ENCODE measurements at places on chromosomes 12 and 14.

DNA sequence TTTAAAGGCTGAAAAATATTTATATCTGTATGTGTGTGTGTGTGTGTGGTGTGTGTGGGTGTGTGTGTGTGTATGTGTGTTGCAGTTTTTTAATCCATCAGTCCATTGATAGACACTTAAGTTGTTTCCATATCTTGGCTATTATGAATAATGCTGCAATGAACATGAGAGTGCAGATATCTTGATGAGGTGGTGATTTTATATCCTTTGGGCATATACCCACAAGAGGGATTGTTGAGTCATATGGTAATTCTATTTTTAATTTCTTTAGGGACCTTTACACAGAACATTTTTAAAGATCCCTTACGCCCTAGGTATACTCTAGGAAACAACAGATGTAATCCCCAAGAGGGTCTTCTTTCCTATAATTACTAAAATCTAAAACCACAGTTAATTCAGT is 154.5 kb upstream of the CLEC14A start:
- DNase-seq = no peak

DNA sequence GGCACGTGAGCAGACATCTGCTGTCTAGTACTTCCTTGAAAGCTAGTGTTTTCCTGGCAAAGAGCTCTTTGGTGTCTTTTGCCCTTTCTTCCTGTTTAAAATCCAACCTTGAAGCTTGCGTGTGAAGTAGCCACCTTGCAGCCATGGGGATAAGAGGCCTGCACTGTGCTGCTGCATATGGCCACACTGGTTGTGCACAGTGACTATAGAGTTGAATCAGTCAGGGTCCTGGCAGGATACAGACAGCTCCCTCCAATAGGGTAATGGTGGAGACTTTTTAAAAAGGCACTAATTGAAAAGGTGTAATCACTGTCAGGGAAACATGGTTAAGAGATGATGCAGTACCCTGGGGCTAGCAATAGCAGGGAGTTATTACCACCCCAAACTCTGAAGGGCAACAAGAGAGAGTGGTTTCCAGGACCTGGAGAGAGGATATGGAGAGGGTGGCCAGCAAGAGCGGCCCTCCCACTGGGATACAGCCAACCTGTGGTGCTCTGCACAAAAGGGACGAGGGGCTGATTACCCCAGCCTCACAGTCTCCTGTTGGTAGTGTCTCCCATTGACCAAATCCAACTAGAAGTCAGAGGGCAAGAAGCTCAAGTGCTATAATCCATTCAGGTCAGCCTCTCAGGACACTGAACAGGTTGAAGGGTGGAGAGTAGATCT is 4.8 kb upstream of the GLT8D2 start:
- DNase-seq = peak; percentile 47

DNA sequence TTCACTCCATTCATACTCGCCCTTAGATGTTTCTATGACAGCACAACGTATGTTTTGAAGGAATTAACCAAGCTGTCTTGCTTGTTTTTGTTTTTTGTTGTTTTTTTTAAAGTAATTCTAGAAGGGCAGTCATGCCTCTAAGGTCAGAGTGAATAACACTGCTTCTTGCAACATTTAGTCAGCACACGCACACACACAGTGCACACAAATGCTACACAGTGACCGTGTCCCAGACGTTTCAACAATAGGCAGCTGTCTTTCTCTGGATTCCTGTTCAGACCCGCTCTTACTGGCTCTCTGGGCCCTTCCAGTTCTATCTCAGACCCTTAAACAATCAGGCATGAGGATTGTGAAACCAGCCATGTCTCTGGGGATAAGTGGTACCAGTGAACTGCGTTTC is 351.0 kb upstream of the FKBP4 start:
- no peak for DNase-seq

- no peak for DNase-seq
Observed at GRCh38 chr12:81303935-81304334, 226.1 kb downstream of the ACSS3 start.

DNA sequence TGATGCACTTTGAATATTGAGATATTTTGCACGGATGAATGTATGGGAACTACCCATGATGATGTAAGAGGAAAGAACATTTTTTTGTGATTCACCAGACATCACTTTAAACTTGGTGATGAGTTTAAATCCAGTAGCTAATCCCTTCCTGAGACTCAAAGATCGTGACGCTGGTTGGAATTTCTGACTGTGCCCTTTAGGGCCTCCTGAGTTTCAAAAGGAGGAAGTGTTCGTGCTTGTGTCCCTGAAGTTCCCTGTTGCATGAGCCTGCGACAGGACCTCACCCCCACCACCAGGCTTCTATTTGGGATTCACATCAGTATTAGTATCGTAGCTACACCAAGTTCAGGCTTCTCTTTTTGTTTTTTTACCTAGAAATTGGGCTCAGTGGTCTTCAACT is 18.6 kb upstream of the RIN3 start:
- DNase-seq = no peak

DNA sequence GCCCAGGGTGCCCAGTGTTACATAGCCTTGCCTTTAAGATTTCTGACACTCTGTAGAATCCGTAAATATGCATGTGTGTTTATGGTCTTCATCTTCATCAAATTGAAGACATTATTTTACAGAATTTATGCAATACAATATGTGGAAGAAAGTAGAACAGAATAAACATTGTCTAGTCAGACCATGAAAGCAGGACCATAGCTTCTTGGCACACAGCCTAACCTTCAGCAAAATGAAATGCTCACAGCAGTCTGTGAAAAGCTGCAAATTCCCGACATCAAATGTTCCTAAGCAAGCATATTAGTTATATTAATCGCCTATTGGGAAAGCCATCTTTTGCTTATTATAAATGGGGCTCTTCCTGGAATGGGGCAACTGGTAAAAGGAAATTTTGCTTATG is 111.3 kb upstream of the GARIN2 start:
- DNase-seq = no peak

GRCh38 chr12:104689635-104690034 is 232.9 kb downstream of the CHST11 start:
- no peak for DNase-seq

DNA sequence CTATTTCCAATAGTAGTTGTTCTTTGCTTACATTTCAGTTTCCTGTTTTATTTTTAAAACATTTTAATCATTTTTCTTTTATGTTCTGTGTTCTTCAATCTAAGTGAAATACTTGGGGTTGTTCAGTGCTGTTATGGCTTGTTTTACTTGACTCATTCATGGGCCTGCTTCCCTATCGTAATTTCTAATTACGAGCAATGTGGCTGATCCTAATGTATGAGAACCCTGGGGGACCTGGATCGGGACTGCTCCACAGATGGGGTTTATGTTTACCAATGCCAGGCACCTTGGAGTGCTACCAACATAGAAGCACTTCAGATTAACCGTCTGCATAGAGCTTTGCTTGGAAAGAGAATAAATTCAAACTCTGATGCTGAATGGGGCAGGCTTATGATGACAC is 29.8 kb downstream of the TECPR2 start:
- no peak for DNase-seq

DNA sequence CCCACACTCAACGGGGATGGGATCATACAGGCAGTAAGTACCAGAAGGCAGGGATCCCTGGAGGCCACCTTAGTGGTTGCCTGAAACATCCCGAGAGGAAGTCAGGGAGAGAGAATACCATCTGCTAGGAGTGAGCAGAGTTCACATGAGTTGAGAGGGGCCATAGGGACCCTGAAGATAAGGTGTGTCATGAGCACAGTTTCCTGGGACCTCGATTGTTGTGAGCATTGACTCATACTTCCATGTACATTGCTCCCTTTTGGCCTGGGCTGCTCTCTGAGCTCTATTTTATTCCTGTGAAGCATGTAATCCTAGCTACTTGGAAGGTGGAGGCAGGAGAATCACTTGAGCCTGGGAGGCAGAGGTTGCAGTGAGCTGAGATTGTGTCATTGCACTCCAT is 120.5 kb downstream of the TBC1D30 start:
- DNase-seq = no peak

GRCh38 chr12:70571705-70572268 is 65.4 kb downstream of the PTPRB start:
- DNase-seq = no peak

DNA sequence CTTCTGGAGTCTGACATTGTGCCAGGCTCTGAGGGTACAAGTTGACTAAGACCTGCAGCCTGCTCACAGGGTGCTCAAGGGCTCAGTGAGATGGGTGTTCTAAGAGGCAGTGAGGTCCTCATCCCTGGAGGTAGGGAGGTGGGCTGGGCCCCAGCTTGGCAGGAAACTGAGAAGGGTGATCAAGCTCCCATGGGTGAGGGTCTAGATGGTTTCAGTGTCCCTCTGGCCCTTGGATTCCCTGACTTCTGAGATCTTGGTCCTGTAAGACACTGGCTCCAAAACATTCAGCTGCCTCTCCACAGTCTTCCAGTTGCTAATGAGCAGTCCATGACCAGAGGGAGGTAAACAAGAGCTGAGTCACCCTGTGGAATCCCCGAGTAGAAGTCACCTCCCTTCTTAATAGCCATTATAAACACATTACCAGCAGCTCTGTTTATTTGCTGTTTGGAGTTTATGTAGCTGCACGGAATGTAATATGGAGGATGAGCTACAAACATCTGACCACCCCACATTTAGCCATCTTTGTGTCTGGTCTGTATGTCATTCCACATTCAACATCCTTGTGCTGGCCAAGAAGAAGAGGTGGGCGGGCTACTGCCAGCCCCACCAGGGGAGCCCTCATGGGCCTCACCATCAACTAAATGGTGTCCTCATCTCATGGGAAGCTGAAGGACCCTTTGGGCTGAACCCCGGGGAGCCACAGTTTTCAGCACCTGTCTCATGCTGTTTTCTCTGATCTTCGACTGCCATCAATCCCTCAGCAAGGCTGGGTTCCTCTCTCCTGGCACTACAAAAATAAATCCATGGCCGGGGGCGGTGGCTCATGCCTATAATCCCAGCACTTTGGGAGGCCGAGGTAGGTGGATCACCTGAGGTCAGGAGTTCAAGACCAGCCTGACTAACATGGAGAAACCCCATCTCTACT is 37.2 kb upstream of the BDKRB2 start:
- DNase-seq = no peak

- no peak for DNase-seq
Observed at GRCh38 chr12:103652808-103653207, 65.7 kb downstream of the STAB2 start.

- DNase-seq = peak; percentile 91
Observed at GRCh38 chr14:100587086-100587762, at the start of gene BEGAIN. BEGAIN (minus strand) TSS chr14:100587417; CDS start chr14:100587290, 127 bp downstream.

GRCh38 chr14:77707355-77707723 is 484 bp downstream of the ALKBH1 start:
- peak; percentile 29 for DNase-seq

- no peak for DNase-seq
Observed at GRCh38 chr12:20040831-20041230, 327.5 kb upstream of the PDE3A start.

GRCh38 chr12:129871991-129872972 is 31.5 kb downstream of the TMEM132D start:
- DNase-seq = peak; percentile 28

GRCh38 chr12:128657378-128657777 is 166.4 kb downstream of the SLC15A4 start:
- DNase-seq = no peak

- peak; percentile 60 for DNase-seq
Observed at GRCh38 chr14:22598896-22599244, 770 bp downstream of the ABHD4 start.

DNA sequence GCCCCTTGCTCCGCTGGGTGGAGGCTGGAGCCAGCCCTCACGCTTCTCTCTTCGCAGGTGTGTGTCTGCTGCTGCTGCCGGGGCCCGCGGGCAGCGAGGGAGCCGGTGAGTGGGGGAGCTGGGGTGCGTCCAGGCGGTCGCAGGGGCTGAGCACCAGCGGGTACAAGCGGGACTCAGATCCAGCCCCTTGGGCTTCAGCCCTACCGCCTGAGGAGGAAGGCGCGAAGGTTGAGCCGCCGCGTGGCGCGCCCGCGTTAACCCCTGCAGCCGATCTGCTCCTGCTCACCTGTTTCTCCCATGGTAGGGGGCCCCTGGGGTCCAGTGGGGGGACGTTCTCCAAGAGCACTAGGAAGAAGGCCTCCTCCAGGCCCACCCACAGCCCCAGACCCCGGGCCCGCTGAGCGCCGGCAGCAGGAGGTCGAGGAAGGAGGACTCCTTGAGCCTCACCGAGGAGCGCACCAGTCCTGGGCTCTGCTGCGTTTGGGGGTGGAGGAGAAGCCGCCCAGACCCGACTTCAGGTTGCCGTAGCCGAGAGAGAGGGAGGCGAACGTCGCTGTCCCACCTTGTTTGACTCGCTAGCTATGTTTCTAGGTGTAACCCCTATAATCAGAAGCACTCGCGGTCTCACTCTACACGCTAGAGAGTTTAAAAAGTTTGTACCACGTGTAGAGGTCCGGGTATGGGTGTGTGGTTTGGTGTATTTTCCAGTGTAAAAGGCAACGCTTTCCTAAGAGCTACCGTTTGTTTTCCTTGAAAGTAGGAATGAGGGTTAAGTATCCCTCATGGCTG is 834 bp downstream of the COCH start:
- DNase-seq = peak; percentile 37

GRCh38 chr14:96863327-96863985 is 66.3 kb downstream of the VRK1 start:
- DNase-seq = peak; percentile 6

DNA sequence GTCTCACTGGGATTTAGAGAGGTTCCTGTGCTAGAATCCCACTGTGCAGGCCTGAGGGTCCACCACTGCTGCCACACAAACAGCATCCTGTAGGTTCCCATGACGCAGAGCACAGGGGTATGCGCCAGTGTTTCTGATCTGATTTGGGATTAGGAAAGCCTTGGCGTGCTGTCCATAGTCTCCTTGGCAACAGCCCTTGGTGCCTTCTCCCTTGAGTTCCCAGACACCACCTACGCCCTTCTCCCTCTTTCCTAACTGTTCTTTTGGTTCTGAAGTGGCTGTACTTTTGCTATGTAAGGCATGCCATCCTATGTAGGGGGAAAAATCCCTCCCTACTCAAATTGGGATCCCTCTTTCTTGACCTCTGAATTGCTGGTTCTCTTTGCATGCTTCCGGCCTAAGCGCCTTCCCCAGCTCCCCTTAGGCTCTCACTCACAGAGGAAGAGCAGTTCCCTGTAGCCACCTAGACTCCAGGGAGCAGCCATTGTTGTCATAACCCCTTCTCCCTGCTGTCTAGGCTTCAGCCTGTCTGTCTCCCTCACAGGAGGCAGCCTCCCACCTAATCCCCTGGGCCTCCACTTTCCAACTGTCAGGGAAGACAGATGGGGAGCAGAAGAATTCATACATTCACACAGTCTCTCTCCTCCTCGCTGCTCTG is 14.8 kb upstream of the RIC8B start:
- DNase-seq = no peak
